Stimulated activated CD4-positive, alpha-beta T cell treated with anti-CD3 and anti-CD28 coated beads, TNF-alpha, amount 100 ng/mL, for 24 hours (primary cell): ENCODE measurements at places on chromosomes 4 and X.

GRCh38 chrX:2748171-2748814 lies 3.5 kb upstream of the XG start:
- no peak for DNase-seq

GRCh38 chr4:75137302-75137701 lies 204.4 kb downstream of the PARM1 start:
- no peak for DNase-seq

DNA sequence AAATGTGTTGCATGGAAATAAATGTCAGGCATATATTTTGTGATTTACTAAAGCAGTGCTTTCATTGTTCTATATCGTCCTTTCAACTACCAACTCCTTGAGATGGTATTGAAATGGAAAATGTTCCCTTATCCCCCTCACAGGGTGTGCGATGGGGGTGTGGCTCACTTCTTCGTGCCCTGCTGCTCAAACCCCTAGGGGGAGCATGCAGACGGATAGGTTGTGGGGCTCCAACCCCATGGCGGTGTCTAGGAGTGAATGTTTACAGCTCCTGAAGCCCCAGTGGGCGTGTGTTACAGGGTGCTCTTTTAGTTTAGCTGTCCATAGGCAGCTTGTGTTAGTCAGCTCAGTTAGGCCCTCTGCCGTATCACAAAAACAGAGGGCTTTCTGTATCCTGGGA lies 287.7 kb upstream of the EMCN start:
- DNase-seq, result no peak

DNA sequence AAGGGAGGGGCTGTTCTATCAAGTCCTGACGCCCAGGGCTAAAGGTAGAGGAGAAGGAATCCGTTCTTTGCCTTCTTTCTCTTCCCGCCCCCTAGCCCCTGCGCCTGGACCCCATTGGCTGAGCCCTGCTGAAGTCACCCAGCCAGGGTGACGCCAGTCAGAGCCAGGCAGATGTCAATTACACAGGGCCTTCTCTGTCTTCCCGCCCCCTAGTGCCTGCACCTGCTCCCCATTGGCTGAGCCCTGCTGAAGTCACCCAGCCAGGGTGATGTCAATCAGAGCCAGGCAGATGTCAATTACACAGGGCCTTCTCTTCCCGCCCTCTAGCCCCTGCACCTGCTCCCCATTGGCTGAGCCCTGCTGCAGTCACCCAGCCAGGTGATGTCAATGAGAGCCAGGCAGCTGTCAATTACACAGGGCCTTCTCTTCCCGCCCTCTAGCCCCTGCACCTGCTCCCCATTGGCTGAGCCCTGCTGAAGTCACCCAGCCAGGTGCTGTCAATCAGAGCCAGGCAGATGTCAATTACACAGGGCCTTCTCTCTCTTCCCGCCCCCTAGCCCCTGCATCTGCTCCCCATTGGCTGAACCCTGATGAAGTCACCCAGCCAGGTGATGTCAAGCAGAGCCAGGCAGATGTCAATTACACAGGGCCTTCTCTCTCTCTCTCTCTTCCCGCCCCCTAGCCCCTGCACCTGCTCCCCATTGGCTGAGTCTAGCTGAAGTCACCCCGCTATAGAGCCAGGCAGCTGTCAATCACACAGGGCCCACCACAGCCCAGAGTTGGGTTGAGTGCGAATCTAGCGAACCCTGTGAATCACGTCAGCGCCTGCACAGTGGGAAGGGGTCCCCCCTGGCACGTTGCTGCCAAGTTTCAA lies 46.4 kb downstream of the ASMT start:
- DNase-seq, result no peak

DNA sequence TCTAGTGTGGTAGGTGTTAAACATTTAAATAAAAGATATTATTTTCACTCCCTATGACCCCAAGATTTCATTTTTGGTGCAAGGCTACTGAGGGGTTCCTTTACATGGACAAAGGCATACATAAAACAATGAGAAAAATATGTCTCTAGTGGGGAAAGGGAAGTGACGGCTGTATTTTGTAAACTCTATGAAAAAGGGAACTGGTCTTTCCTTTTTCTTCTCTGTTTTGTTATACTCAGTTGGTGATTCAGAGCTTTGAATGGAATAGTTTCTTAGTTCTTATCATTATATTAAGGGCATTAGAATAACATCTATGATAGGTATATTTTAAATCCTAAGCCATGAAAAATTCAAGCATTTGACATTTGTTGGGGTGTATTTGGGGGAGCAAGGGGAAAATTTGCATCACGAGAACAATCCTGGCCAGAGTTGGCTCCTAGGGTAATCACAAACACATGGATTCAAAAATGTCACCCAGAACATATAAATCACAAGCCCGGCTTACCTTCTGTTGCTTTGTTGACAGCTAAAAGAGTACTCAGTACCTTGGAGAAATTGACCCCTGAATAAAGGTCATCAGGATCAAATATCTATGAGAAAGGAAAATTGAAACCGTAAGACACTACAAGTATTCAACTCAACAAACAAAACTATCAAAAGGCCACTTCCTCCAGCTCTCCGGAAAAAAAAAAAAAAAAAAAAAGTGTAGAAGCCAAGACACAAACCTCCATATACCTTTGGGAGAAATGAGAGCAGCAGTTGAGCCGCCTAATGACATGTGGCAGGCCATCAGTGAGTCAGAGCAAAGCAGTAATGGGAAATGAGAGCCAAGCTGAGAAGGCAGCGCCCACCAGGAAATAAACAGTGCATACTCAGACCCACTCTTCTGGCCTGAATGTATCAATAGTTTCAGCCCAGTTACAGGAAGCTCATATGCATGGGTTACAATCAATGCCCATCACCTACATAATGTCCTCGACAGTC lies 33.4 kb downstream of the ARHGEF6 start:
- DNase-seq, result peak; percentile 14

DNA sequence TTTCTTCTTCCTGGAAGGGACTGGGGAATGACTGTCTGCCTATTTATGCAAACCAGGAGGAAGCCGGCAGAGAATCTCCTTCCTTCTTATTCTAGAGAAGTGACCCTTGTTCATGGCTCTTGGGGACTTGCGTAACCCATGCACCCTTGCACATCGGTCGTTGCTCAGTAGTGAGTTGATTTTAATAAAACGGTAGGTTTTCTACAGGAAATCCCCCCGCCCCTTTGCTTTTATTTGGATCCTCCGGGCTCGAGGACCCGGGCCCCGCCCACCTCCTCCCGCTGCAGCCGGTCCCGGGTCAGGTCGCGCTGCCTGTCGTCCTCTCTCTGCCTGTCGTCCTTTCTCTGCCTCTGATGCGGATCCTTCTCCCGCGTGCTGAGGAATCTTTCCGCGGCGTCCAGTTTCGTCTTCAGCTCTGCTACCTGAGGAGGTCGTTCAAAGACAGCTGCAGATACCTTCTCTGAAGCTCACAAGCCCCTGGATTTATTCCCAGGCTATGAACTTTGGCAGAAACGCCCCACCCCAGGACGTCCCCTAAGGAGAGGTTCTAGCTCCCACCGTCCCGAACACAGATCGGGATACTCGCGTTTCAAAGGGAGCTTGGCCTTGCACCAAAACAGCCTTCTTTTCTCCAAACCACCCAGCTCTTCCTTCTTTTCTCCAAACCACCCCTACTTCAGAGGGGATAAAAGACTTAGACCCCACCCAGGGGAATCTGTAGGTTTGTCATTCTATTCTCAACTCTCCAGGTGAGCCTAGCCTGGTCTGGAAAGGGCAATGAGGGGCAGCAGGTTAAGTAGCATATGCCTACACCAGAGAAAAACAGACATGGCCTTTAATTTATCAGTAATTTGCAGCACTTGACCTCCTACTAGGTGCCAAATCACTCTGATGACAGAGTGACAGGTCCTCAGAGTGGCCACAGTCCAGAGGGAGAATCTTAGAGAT lies 7.0 kb downstream of the TNIP3 start:
- no peak for DNase-seq

GRCh38 chrX:1443496-1444075 lies 9.1 kb downstream of the ASMTL start:
- DNase-seq, result no peak
